Fibroblast of skin of right biceps (primary cell): ENCODE measurements at places on chromosomes 2 and 18.

DNA sequence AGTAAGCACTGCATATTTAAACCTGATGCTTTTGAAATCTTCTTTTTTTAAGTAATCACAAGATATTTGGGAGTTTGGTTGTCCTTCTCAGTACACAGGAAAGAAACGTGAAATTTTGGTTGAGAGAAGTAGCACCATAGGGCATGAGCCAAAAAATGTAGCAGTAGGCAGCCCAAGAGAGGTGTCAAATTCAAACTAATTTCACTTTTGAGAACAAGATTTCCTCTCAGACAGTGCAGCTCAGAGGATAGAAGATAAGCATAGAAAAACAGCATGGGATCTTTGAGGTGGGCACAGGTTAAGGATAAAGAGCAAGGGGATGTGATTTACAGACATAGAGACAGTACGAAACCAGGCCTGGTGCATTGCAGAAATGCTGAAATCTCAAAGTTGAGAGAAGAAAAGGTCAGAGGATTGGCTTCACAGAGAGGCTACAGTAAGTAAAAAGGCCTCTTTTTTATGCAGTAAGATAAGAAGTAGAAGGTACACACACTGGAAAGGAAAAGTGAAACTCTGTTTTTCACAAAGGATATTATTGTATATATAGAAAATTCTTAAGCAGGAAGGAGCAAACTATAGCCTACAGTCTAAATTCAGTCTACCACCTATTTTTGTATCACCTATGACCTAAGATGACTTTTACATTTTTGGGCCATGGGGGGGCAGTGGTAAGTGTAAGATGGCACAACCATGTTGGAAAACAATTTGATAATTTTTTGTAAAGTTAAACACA, 89.8 kb downstream of the PKP4 start:
- no peak for DNase-seq

GRCh38 chr2:5720426-5720825, 28.2 kb downstream of the SOX11 start:
- DNase-seq, result peak; percentile 74

DNA sequence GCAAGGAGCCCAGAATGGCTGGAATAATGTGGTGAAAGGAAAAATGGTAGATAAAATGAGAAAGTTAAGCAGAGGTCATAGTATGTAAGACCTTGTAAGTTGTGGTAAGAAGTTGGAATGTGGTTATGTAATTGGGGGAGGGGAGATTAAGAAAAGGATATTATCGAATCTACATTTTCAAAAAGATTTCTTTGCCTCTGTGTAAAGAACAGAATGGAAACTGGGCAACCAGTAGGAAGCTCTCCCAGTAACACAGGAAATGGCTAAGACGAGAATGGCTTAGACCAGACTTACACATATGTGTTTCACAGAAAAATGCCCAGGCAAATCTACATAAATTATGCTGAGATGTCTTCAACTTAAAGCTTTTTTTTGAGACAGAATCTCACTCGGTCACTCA, 13.2 kb downstream of the MEMO1 start:
- DNase-seq, result peak; percentile 38

DNA sequence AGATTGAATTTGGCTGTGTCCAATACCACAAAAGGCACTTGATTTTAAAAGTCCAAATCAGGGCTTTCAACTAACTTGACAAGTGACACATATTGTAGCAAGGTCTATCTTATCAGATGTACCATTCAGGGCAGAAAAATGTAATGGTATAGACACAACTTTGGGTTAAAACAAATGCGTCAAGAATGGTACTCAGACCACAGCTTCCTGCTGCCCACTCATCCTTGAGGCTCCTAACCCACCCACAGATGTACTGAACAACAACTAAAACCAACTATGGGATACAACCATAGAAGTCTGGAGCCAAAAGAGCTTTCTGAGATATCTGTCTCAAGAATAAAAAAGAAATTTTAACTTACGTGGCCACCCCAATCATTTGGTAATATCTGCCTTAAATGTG, 105.2 kb downstream of the RBM43 start:
- peak; percentile 28 for DNase-seq

DNA sequence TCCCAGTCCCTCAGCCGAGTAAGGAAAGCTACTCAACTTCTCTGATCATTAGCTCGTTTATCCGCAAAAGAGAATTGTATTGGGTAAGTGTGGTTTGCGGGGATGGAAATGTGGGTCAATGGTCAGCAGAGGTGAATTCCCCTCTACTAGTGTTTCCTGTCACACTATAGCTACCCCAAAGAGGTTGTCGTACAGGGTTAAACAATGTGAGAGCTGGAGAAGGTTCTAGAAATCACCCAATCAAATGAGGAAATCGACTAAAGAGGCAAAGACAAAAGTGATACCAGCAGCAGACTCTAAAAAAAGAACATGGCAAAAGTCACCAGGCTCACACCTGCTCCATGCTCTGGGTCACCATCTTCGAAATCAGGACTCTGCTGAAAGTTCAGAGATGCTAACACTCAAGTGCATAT, 144.7 kb upstream of the ITGA4 start:
- DNase-seq, result no peak

DNA sequence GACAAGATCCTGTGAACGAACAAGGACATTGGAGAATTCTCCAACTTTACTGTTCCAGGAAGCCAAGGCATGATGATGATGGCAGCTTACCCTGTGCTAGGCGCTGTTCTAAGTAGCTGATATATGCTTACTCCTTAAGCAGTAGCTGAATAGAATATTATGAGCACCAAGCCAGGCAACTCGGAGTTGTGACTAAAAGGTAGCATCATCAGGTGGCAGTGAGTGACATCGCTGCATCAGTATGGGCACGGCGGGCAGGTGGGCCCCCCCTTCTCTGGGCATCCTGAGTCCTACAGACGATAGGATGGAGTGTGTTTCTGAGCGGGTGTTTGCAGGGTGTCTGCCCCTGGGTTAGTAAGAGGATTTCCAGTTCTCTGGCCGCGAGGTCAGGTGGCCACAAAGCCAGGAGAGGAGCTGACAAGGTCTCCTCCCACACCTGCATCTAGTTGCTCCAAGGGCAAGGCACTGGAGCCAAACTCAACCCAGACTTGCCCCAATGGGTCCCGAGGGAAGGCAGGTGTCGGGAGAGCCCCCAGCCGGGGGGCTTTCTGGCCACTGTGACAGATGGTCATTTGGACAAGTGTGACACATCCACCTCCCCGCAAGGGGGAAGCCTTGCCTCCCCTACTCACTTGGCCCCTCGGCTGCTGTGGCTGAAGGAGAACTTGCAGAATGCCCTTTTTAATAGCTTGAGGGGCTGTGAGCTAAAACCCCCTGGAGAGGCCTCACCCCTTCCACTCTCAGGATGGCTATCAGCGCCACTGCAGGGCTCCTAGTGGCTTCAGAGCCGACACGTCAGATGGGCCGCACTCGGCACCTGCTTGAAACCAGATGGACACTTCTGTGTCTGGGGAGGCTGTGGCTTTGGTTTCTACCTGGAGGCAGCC, 55.5 kb downstream of the CRACDL start:
- DNase-seq, result no peak

- peak; percentile 88 for DNase-seq
These were observed 61.9 kb upstream of the CREB1 start for GRCh38 chr2:207467716-207468347.

DNA sequence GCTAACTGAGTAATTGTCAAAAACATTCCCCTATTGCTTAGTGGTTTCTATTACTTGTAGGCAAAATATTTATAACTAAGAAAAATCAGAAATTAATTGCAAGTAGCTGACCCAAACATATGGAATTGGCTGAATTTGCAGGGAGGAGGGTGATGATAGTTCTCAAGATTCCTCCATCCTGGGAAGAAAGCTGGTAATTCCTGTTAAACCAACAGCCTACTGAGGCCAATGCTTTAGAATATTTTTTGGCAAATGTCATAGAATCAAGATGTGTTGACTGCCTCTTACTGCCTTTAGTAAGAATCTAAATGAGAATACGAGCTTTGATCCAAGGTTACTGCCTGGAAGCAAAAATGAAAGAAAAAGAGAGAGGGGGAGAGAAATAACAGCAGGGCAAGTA, 120.0 kb downstream of the COL6A3 start:
- DNase-seq, result peak; percentile 92

GRCh38 chr2:159091381-159091780, 122.9 kb downstream of the TANC1 start:
- DNase-seq, result peak; percentile 82

DNA sequence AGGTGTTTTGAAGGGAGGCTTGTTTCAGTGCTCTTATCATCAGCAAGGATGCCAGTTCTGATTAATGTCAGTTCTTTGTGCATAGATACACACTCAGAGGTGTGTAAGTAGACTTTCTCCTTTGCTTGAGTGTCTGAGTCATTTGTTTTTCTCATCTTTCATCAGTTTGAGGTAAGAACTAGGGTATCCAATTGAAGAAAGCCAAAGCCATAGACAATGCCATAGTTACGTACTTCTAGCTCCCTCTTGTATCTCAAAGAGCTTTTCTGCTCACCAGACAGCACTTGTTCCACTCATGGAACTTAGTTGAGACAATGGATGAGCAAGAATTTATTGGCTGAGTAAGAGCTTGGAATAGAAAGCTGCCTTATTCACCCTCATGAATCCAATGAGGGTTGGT, 520.1 kb downstream of the PIK3C3 start:
- DNase-seq, result no peak

GRCh38 chr2:111138839-111139238, 18.1 kb downstream of the BCL2L11 start:
- DNase-seq, result no peak

DNA sequence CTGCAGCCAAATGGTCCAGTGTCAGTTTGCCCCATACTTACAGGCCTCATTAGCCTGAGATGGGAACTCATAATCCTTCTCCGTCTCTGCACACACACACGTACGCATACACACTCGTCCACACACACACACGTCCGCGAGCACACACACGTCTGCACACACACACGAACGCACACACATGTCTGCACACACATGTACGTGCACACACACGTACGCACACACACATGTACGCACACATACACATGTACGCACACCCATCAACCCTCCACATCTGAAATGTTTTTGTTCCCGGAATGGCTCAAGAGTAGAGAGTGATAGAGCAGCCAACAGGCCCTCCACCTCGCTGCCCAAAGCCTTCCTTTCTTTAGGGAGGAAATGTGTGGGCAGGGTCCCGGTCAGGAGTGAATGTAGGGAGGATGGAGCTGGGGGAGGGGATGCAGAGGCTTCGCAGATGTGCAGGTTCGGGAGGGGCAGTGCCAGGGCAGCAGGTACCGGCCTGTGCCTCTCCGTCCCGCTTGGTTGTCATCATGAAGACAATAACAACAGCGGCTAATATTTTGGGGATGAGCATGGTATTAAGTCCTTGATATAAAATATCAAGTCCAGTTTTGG, 52.7 kb downstream of the PTGR3 start:
- DNase-seq, result no peak

- DNase-seq, result no peak
These were observed 153.0 kb upstream of the SALL3 start for GRCh38 chr18:78826631-78827030.

DNA sequence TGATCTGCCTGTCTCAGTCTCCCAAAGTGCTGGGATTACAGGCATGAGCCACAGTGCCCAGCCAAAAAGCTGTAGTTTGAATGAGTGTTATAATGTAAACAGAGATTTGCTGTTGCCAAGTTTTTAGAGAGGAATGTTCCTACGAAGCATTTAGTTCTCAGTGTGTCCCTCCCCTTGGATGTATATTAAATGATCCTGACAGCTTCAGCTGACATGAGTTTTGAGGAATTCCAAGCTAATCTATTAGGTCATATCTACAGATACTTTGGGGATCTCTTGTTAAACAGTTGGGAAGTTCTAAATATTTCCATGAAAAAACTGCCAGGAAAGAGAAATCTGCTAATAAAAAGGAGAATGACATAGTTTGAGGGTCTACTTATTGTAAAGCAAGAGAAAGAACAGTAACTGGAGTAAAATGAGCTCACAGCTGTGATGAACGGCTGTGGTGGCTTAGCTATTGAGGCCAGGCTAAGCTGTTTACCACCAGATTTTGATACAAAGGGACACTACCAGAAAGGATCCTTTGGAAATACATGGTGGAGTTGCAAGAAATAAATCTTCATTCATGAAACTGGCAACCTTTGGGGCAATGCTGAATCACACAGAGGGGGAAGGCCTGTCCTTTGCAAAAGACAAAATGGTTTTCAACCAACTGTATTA, 2.6 kb upstream of the STON1 start:
- peak; percentile 79 for DNase-seq

DNA sequence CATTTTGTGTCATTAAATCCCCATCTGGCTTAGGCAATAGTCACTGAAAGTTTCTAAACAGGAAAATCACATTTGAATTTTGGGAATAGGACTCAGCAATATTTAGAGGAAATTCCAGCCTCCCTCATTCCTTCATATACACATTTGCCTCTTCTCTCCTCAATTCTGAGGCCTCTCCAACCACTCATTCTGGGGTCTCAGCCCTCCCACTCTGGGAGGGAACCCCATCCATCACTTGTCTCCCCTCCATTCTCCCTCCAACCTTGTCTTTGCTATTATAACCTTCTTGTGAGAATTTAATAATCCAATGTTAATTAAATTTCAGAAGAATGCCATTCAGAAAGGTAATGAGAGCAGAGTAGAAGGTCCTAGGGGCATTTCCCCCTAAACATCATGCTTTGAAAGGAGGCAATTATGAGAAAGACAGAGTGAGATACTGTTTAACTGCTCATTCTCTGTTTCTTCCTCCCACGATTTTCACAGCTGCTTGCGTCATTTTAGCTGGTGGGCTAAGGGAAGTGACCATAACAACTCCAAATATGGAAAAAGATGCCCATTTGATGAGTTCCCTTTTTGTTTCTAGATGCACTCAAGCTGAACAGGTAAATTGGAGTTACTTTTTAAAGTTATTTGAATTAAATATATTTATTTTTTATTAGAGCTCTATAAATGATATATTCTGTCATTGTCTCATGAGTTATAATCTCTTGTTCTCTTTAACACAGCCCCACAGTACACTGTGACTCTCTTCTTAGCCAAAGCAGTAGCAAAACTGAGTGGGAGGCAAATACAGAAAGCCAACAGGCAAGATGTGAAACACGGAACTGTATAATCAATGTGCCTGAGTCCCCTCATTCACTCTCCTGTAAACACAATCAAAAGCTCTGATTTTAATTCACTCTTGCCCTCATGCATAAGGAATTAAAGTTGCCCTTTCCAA, 135.1 kb downstream of the DLGAP1 start:
- DNase-seq, result no peak
